ENCODE measurements at places on chromosomes 7 and 10.
A peak's percentile ranks its signal among the peaks of the same experiment; 100 is the strongest.

- peak; percentile 21 for DNase-seq
Observed at GRCh38 chr7:52794621-52795020, 240.8 kb upstream of the POM121L12 start.

DNA sequence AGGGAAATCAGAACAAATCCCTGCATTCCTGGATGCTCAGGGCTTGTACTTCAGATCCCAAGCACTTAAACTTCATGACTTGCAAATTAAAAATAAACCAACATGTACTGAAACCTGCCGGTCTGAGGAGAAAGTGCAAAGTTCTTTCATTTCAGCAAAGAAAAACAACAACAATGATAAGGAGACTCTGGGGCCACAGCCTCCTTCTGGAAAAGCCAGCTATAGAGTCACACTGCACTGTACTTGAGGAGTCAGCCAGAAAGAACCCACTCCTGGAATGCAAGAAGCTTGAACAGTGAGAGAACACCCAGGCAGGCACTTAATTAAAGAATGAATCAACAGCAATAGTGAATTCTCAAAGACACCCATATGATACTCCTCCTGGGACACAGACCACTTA is 49.7 kb upstream of the TM9SF3 start:
- no peak for DNase-seq

- no peak for DNase-seq
Observed at GRCh38 chr10:72355214-72355555, 466 bp upstream of the DNAJB12 start.

DNA sequence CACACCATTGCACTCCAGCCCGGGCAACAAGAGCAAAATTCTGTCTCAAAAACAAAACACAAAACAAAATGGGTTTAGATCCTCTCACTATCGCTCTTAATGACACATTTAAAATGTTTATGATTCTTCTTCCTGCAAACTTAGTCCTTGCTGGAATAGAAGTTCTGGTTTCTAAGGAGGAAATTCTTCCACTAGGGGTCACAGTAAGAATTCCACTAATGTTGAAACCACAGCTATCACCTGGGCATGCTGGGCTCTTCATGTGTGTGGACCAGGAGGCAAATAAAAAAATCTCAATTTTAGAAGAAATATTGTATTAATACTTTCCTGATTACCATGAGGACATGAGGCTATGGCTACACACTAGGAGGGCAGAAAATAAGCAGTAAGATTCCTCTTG is 915.8 kb downstream of the TYW1 start:
- no peak for DNase-seq

GRCh38 chr7:41869091-41869490 is 166.2 kb upstream of the INHBA start:
- DNase-seq, result no peak

DNA sequence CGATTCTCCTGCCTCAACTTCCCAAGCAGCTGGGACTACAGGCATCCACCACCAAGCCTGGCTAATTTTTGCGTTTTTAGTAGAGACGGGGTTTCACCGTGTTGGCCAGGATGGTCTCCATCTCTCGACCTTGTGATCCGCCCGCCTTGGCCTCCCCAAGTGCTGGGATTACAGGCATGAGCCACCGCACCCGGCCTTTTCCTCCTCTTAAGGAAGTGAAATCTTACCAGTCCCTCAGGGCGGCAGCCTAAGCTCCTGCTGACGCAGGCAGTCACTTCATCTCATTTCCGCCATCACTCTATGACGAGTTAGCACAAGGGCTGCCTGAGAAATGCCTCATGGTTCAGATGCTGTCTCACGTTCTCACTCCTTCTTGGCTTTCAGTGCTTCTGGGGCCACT is 246.0 kb upstream of the SHH start:
- DNase-seq, result no peak

DNA sequence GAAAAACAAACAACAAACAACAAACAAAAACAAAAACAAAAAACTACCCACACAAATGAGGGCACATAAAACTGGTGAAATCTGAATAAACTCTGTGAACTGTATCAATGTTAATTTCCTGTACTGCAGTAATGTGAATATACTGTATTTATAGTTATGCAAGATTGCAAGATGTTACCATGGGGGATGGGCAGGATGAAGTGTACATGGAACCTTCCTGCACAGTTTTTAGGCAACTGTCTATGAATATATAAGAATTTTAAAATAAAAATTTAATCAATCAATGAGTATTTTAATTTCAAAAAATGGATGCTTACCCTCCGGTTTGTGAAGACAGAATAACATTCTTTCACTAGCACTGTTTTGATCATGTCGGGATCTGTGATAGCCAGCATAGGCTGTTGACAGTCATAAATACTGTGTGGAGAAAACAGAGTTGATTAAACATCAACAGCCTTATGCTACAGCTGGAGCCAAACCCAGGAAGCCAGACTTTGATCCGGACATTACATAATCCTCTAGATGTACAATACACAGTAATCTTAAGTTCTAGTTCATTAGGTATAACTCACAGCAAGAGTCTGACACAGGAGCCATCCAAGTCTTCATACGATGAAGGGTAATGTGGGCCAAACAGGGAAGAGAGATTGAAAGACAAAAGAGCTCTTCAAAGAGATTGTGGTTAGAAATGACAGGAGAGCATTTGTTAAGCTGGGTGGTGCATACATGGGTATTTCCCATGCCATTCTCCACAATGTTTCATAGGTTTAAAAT is 14.8 kb downstream of the CYP3A7 start:
- DNase-seq, result no peak

DNA sequence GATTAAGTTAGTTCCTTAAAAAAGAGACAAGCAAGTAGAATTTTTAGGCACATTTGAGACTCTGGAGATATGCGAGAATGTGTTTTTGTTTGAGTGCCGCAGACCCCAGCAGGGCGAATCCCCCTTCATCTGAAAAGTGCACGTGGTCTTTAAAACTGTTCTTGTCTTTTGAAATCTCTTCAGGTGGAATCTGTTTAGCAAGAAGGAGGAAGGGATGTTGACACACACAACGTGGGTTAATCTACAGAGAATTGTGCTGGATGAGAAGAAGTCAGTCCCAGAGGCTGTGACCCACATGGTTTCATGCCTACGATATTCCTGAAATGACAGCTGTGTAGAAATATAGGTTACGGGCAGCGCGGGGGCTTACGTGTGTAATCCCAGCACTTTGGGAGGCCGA is 27.1 kb upstream of the ZFAND2A start:
- DNase-seq, result no peak

DNA sequence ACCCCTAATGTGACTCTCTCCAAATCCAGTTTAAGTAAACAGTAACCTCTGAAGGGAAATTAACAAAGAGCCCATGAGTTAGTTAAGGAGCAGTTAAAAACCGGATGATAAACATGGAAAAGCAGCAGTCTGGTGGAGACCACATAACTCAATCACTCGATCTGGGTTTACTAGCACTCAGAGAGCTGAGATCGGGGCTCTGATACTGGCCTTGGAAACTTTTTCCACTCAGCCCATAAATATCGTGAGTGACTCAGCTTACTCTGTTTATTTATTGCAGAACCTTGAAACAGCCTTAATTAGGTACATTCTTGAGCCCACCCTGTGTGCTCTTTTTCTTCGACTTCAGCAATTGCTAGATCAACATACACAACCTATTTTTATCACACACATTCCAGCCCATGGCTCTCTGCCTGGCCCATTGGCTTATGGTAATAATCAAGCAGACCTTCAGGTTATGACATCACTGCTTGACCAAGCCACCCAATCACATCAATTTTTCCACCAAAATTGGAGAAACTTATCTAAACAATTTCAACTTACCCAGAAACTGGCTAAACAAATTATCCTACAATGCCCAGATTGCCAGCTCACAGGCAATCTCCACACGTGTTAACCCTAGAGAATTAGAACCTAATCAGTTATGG is 82.2 kb upstream of the GPR22 start:
- no peak for DNase-seq

DNA sequence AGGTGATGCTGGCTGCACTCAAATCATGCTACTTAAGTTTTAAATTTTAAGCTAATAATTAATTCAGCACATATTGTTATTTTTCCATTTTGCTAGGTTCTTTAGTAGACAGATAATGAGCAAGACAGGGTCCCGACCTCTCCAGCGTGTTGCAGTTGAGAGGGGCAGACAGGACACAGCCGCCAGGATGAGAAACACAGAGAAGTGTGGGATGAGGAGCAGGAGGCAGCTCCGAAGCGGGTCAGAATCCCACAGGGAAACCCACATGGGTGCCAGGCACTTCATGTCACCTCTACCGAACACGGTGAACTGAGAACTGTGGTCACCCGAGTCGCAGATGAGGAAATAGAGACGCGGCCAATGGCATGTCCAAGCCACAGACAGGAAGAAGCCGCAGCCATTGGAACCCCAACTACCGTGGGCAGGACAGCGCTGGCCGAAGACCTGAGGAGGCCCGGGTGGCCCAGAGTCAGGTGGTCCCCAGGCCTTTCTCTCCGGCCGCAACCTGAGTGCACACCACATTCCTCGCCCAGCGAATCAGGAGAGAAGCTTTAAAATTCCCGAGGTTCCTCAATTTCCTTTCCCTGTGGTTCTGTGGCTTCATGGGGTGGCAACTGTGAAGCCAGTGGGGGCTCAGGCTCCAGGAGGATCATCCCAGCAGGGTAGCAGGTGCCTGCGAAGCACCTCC is 213.0 kb downstream of the DNAJB6 start:
- no peak for DNase-seq

- DNase-seq, result no peak
Observed at GRCh38 chr7:7919449-7919945, 49.1 kb upstream of the GLCCI1 start.

- no peak for DNase-seq
Observed at GRCh38 chr7:73847941-73848723, 5.8 kb upstream of the METTL27 start.

DNA sequence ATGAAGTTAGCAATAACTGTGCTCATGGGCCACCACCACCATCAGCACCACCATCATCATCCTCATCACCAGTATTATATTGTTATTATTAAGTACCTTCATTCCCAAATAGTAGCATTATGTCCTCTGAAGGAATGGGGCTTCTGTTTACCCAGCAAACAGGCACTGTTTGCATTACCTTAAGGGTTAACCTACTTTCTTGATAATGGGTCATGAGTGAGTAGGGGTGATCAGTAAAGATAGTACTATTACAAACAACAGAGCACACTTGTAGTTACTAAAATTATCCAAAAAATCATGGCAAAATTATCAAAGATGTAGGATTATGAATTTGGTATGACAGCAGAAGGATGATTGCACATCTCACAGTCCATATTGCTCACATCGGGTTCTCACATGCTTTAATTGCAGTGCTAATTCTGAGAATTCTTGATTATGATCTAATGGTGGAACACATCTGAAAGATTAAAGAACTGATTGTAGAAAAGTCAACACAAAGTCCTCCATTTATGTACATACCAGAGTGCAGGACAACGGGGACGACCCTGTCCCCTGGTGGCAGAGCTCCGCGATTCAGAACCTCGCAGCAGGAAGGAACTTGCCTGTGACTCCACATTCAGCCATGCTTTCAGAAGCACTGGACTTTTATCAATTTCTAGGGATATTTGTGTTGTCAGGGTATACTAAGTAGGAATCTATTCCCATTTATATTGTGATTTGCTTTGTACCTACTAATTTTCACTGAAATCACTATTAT is 31.0 kb downstream of the PDE1C start:
- no peak for DNase-seq

DNA sequence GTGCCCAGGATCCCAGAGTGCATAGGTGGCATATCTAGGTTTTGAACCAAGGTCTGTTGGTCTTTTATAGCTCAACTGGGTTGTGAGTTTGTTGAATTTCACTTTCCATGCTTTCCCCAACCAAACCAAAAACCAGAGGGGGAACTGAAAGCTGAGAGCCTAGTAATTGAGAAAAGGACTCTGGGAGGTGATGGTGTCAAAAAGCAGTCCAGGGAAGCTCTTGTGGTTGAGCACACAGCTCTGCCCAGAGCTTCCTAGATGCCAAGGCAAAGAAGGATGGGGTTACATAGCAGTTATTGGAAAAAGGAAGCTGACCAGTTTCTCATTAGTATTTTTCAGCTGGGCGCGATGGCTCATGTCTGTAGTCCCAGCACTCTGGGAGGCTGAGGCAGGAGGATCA is 9.9 kb downstream of the POR start:
- DNase-seq, result no peak

- DNase-seq, result no peak
Observed at GRCh38 chr10:73554721-73555120, 36.4 kb downstream of the USP54 start.

GRCh38 chr10:105534086-105534485 is 893.0 kb downstream of the SORCS3 start:
- DNase-seq, result no peak

Data from NCI-H2029 treated with DMSO at 0.1 percent for 48 hours (cell line).